ENCODE measurements at places on chromosomes 11 and 22. TPM values are rescaled to one million over a fixed set of nuclear protein-coding genes. Genes with fewer than 3 reads are reported as not detected.

ASPHD2 gene
- total RNA-seq: 1.4 TPM

NPAS4 gene
- not detected for total RNA-seq

MRGPRE gene
- not detected for total RNA-seq

CDC45 gene
- 9.5 TPM for total RNA-seq

GRCh38 chr22:40218723-40219294, 41.1 kb downstream of the TNRC6B start:
- no peak overlapping the region for H3K27ac ChIP-seq
- H3K27me3 ChIP-seq: no peaks in the 10 kb centered on the region
- DNase-seq: no peak
- H3K4me3 ChIP-seq: no peak overlapping the region
- peaks cover 8% of the 10 kb centered on the region for H3K4me1 ChIP-seq
- no peaks in the 10 kb centered on the region for H3K36me3 ChIP-seq

GRCh38 chr11:103031834-103032233, 60.1 kb downstream of the DCUN1D5 start:
- H3K36me3 ChIP-seq: no peaks in the 10 kb centered on the region
- H3K27me3 ChIP-seq: no peaks in the 10 kb centered on the region
- H3K4me3 ChIP-seq: no peak overlapping the region
- H3K4me1 ChIP-seq: peaks cover 15% of the 10 kb centered on the region
- H3K27ac ChIP-seq: no peak overlapping the region
- peak; percentile 13 for DNase-seq

GRCh38 chr22:39859903-39860588, 33.5 kb downstream of the ENTHD1 start:
- H3K4me3 ChIP-seq: no peak overlapping the region
- no peaks in the 10 kb centered on the region for H3K4me1 ChIP-seq
- no peak for DNase-seq

- H3K27me3 ChIP-seq: peaks cover 3% of the 10 kb centered on the region
- H3K4me1 ChIP-seq: no peaks in the 10 kb centered on the region
- H3K36me3 ChIP-seq: no peaks in the 10 kb centered on the region
- H3K4me3 ChIP-seq: no peak overlapping the region
Measured at GRCh38 chr11:17760102-17761029, 25.8 kb downstream of the KCNC1 start.

GRCh38 chr11:128174465-128175291, 412.7 kb downstream of the ETS1 start:
- peaks cover 45% of the 10 kb centered on the region for H3K4me1 ChIP-seq
- H3K36me3 ChIP-seq: no peaks in the 10 kb centered on the region
- DNase-seq: peak; percentile 72
- no peak overlapping the region for H3K4me3 ChIP-seq
- peak overlapping the region; percentile 47 for H3K27ac ChIP-seq

DNA sequence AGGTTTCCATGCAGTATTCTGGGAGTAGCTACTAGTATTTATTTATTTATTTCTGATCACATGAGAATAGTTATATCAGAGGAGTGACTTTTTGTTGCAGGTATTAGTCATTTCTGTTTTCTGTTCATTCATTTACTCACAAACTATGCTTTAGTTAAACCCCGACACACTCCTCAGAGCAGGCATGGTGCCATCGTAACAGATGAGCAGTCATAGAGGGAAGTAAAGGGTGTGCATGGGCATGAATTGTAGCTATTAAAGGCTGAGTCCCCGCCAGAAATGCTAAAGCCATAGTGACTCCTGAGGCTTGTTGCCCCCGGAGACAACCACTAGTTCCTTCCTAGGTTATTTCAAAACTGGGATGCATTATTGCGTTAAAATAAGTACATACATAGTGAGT, 10.6 kb downstream of the JHY start:
- no peaks in the 10 kb centered on the region for H3K36me3 ChIP-seq
- no peak overlapping the region for H3K4me3 ChIP-seq
- no peaks in the 10 kb centered on the region for H3K27me3 ChIP-seq
- peaks cover 17% of the 10 kb centered on the region for H3K4me1 ChIP-seq

- H3K4me1 ChIP-seq: no peaks in the 10 kb centered on the region
- no peak overlapping the region for H3K27ac ChIP-seq
- DNase-seq: no peak
Measured at GRCh38 chr22:19772673-19773469, 12.3 kb downstream of the TBX1 start.

DNA sequence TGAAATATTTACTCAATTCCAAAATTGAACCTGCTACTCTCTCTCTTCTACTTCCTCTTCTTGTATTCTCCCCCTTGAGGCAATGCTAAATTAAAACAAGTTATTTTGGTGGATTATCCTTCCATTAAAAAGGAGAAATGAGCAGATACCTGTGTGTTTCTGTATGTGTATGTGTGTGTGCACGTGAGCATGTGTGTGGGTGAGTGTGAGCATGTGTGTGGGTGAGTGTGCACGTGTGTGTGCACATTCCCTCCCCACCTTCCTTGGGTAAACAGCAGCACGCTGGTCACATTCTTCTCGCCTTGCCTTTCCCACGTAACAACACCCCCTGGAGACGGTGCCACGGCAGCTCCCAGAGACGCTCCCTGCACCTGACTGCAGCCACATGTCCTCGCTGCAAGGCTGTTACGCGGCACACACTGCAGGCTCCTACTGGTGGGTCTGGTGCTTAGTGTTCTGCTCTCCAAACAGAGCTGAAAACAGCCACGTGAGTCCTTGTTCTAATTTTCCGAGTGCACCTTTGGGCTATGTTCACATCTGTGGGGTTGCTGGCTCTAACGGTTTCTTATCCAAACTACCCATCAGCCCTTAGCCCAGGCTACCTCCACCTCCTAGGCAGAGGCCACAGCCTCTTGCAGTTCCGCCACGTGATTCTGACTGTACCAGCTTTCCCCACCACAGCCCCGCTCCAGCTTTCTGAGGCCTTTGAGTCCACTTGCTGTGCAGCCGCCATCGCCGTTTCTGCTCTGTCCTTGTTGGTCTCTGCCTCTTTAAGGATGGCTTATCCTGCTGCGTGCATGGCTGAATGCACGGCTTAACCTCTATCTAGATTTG, 123.4 kb downstream of the CTTN start:
- no peaks in the 10 kb centered on the region for H3K36me3 ChIP-seq
- H3K27ac ChIP-seq: no peak overlapping the region
- H3K27me3 ChIP-seq: no peaks in the 10 kb centered on the region
- DNase-seq: no peak
- H3K4me3 ChIP-seq: no peak overlapping the region

DNA sequence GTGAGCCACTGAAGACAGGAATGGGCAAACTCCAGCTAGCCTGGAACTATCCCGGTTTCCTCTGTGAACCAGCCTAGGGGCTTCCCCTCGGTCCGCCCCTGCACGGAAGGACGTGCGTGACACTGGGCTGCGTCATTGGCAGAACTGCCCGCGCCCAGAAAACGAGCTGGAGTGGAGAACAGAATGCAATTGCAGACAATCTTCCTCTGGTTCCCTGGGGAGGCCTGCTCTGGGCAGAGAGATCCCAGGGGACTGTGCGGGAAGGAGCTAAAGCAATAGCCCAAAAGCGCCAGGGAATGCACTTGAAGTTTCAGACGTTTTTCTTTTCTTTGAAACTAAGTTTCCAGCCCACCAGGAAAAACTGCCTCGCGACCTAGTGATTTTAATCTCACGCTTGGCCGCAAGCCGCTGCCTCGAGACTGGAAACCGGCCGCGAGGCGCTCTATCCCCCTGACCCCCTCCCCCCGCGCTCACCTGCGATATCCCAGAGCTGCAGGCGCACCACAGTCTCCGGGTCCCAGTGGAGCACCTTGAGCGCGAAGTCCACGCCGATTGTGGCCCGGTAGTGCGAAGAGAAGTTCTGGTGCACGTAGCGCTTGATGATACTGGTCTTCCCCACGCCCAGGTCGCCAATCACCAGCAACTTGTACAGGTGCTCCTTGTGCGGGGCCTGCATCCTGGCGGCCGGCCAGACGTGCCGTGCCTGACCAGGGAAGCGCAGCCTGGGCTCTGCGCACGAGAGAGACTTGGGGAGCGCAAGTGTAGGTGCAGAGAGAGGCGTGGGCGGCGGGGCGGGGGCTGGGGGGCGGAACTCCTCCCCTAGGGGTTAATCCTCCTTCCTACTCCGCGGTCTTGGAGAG, at the start of gene RAB38:
RAB38 (minus strand) TSS at position 735 of the 860 bp plus-strand sequence; CDS start at position 676, 59 bp downstream.
- peak within 1 kb of the TSS; percentile 67 for H3K4me3 ChIP-seq
- H3K27me3 ChIP-seq: no peaks in the 10 kb centered on the region
- peak within 1 kb of the TSS; percentile 23 for H3K27ac ChIP-seq
- no peaks in the 10 kb centered on the region for H3K4me1 ChIP-seq
- DNase-seq: peak; percentile 92

- DNase-seq: no peak
- H3K27ac ChIP-seq: no peak overlapping the region
- no peaks in the 10 kb centered on the region for H3K27me3 ChIP-seq
- H3K4me1 ChIP-seq: no peaks in the 10 kb centered on the region
Measured at GRCh38 chr22:25494774-25495173, 69.7 kb upstream of the GRK3 start.

DNA sequence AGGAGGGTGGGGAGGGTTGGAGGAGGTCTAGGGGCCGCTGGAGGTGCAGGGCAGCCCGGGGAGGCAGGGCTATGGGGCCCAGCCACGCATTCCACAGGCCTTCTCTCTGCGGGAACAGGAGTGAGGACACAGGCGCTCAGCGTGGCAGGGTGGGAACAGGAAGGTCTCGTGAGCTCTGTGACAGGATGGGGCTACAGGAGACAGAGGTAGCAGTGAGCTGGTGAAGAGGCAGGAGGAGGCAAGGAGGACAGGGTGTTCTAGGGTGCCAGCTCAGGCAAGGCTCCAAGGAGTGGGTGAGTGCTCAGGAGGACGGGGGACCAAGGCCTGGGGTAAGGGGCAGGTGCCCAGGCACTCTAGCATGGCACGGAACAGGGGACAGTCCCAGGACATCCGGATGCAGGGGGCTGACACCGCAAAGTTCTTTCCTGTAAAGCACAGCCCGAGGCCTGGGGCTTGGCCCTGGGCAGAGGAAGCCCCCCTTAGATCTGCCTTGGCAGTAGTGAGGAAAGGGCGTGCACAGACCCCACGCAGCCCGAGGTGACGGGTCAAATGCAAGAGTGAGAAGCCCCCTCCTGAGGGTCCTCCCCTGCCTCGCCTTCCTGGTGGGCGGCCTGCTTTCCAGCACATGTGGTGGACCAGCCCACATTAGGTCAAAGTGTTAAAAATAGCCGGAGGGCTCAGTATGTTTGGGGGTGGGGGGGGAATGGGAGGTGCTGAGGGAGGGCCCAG, 4.7 kb upstream of the NEAT1 start:
- peak overlapping the region; percentile 100 for H3K27ac ChIP-seq
- H3K36me3 ChIP-seq: peaks cover under 1% of the 10 kb centered on the region
- peaks cover 52% of the 10 kb centered on the region for H3K4me1 ChIP-seq
- H3K27me3 ChIP-seq: no peaks in the 10 kb centered on the region
- peak; percentile 69 for DNase-seq

- DNase-seq: peak; percentile 52
- H3K27ac ChIP-seq: no peak overlapping the region
- H3K4me1 ChIP-seq: peaks cover 1% of the 10 kb centered on the region
- H3K36me3 ChIP-seq: no peaks in the 10 kb centered on the region
- H3K4me3 ChIP-seq: no peak overlapping the region
- peaks cover 57% of the 10 kb centered on the region for H3K27me3 ChIP-seq
Measured at GRCh38 chr11:2137202-2138067, 1.8 kb downstream of the IGF2 start.
